ENCODE measurements at places on chromosomes 5 and 9.

- DNase-seq: peak; percentile 34
Observed at GRCh38 chr5:140113180-140113698, 670 bp upstream of the PURA start.

- DNase-seq: peak; percentile 96
Observed at GRCh38 chr5:133932441-133933168, 35.8 kb downstream of the C5orf15 start.

DNA sequence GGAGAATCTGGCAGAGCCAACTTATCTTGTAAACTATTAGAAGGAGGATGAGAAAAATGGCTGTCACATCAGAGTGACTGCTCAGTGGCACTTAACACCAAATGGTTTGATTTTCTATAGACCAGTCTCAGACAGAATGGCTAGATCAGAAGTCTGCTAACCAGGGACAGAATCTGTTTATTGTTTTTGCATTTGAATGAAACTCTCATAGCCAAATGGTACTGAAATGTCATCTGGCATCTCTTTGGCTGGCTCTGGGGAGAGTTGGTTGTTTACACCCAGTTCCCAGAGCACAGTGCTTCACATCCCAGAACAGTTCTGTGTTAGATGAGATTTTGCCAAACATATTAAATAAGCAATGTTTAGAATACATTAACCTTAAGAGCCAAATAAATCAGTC, 106.6 kb upstream of the HMHB1 start:
- no peak for DNase-seq

GRCh38 chr5:3284506-3284905, 311.1 kb upstream of the IRX1 start:
- no peak for DNase-seq

DNA sequence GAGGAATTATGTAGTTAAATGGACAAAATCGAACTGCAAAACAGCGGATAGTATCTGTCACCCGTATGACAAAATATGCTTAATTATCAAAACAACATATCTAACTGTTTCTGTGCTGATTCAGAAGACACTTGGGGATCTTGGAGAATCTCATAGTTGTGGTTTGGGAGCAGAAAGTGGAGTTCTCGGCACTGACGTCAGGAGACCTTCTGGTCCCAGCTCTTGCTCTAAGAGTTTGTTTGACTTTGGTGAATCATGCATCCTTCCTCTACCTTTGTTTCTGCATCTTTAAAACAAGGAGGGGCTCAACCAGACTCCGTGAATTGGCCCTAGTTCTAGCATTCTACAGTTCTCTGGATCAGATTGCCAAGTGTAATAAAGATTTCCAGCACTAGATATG, 37.0 kb upstream of the TAF1L start:
- no peak for DNase-seq

DNA sequence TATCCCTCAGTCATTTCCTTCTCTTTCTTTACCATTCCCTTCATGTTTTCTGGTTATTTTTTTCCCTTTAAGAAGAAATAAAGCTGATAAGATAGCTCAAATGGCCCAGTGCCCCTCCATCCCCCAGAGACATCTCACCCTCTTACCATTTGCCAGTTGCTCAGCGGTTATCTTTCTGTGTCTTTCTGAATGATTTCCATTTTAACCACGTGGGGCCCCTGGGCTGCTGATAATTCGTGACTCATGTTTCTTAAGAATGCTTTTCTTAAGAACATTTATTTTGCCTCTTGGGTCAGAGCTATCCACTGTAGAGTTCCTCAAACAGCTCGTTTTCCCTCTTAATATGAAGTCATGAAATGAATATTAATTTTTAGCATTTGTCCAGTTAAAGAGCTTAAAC, 147.8 kb downstream of the MAST4 start:
- DNase-seq: peak; percentile 94

GRCh38 chr5:439181-439580, 3.8 kb upstream of the EXOC3 start:
- DNase-seq: no peak

GRCh38 chr5:113866763-113867162, 353.3 kb downstream of the YTHDC2 start:
- no peak for DNase-seq

- DNase-seq: no peak
Observed at GRCh38 chr9:82588301-82589180, 474.4 kb downstream of the RASEF start.

DNA sequence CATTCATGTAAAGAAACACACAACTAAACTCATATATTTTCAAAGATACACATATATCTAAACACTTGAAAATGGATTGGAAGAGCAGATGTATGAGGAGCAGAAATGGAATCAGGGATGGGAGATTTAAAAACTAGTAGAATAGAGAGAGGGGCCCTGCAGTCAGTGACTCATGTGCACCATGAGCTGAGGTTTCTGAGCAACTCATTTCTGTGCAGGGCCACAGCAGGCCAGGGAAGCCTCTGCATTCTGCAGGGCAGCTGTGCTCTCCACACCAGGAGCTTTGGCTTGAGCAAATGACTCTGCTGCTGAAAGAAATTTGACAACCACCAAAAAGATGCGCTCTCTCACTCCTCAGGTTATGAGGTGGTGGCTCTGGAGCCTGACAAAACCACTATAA, 27.1 kb downstream of the LHX6 start:
- DNase-seq: no peak

- peak; percentile 36 for DNase-seq
Observed at GRCh38 chr9:136306211-136307208, 2.6 kb upstream of the CCDC187 start.

- peak; percentile 34 for DNase-seq
Observed at GRCh38 chr9:131744171-131744719, 4.4 kb upstream of the RAPGEF1 start.

DNA sequence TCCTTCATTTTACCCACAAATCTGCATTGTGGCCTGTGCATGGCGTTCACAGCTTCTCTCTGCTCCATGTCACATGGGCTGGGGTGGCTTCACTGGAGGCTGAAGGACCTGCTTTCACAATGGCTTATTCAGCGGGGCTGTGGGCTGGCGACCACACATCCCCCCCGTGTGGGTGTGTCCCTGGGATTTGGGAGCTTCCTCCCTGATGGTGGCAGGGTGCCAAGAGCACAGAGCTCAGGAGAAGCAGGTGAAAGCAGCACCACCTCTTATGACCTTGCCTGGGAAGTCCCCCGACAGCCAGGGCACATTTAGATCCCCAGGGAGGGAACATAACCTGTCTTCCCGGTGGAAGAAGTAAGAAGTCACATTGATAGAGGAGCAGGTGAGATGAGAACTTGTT, 5.0 kb upstream of the MED10 start:
- DNase-seq: peak; percentile 12

DNA sequence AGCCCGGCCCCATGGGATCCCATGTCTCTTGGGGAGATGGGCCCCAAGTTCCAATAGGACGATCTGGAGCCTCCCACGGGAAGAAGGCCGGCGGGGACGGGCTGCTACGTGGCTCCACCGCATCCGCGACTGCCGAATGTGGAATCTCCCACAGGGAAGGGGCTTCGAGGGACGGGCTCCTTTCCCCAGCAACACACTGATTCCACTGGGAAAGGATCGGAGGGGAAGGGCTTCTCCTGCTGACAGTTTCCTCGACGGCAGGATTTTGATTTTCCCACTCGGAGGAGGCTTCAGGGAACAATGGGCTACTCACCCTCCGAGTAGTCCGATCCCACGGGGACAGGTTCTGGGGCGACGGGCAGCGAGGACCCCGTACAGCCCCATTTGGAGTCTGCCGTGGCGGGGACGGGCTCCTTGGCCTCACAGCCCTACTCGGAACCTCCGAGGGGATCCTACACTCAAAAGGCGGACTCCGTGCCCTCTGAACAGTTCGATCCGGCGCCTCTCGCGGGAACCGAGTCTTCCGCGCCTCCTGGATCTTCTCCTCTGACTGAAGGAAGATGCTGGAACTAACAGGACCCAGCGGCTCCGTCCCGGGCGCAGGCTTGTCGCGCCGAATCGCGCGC, 1.3 kb downstream of the PROB1 start:
- DNase-seq: no peak

GRCh38 chr9:95084254-95084934, 233.1 kb downstream of the FANCC start:
- DNase-seq: no peak

GRCh38 chr9:125881042-125881441, 133.9 kb downstream of the PBX3 start:
- DNase-seq: no peak

DNA sequence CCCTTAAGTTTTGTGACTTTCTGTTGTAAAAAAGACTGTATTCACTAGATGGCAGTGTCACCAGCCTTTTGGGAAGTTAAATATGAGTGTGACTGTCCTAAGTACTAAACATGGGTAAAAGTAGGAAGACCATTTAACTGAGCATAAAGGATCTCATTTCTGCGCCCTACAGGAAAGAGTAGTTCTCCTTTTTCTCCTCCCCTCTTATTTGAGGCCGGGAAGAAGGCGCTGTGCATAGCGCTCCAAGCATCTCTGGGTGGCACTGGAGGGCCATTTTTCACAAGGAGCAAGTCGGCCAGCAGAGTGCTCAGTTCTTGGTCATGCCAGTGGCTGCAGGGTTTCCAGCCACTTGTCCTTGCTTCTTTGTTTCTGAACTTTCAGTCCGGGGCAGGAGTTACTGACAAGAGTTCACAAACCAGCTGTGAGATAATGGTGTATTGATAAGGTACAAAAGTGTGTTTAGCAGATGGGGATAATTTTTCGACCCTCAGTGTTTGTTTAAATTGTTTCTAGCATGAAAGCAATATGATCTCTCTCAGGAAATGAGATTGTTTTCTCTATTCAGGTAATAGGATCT, 227.6 kb upstream of the DMRT1 start:
- DNase-seq: peak; percentile 88

DNA sequence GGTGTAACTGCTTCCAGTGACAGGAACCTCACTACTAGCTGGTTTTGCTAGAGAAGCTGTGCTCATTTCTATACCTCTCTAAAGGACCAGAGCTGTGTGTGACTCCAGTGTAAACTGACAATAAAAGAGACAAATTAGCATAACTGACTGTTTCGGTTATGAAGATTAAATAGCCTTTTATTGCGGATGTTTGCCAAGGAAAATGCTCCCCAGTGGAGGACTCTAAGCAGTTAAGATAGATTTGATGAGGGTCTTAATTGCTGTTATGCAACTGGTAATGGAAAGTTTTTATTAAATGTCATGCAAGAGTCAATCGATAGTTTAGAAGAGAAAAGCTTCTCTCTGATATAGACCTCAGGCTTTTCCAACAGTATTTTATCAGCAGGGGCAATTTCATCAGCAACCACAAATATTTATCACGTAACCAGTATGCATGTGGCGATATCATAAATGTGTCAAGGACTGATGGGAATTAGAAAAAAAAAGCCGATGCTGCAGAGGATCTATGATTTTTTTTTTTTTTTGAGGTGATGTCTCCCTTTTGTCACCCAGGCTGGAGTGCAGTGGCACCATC, 275.2 kb upstream of the DMAC1 start:
- no peak for DNase-seq

GRCh38 chr9:79633558-79633957, 61.8 kb downstream of the TLE4 start:
- no peak for DNase-seq

DNA sequence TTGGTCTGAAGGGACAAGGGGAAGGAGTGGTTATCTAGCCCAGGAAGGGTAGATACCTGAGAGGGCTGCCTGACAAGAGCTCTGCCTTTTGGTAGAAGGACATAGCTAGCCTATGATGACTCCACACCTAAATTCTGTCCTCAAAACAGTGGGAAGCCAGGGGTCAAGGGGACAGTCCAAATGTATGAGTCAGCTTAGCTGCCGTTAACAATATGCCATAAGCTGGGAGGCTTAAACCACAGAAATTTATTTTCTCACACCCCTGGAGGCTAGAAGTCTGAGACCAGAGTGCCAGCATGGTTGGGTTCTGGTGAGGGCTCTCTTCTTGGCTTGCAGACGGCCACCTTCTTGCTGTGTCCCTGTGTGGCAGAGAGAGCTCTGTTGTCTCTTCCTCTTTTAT, 306.4 kb downstream of the NTRK2 start:
- no peak for DNase-seq

GRCh38 chr5:24365406-24365805, 279.4 kb downstream of the CDH10 start:
- no peak for DNase-seq

- no peak for DNase-seq
Observed at GRCh38 chr5:16529306-16529705, 63.7 kb upstream of the ZNF622 start.

DNA sequence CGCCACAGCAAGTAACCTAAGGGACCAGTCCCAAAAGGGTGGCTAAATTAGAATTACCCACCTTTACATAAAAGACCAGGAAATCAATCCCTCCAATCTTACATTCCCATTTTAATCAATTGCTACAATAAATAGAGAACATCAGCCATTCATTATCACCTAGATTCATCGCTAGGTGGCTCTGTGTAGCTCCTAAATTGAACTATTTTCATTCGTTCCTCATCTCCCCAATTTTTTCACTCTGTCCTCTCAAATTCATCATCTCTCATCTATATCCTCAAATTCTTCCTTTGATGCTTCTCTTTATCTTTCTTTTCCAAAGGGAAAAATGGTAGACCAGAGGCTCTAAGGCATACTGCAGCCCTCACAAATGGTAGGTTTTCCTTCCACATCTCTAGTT, 108.2 kb upstream of the TNC start:
- no peak for DNase-seq

DNA sequence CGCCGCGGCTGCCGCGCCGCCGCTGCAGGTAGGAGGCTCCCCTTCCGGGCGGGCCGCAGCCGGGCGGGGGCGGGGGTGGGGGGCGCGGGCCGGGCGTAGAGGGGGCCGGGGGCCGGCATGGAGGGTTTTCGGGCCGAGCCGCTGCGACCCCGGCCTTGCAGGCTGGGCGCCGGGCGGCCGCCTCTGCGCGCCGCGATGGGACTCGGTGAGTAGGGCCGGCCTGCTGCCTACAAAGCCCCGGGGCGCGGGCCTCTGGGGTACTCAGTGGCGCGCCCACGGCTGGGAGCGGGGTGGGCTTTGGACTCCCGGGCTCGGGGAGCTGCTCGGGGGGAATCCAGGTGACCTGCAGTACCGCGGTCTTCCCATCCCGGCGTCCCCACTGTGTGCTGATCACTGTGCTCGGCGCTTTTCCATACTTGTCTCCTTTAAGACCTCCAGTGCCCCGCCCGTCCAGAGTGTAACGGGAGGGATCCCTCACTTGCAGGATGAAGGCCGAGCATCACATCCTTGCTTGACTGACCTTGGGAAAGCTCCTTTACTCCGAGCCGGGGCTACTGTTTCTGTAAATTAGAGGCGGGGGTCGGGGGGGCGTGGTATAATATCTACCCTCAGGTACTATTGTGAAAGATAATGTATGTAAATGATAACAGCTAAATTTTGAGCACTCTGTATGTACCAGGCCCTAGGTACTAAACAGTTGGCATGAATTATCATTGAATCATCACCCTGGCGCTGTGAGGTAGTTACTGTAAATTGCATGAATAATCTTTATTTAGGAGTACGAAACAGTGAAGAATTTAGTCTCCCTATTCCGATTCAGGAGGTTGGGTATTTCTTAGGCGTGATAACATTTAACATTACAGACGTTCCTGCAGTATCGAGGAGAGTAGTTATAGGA, 672 bp downstream of the MSANTD3 start:
- DNase-seq: peak; percentile 55

- DNase-seq: no peak
Observed at GRCh38 chr5:24135536-24135935, 509.2 kb downstream of the CDH10 start.

Data from OCI-M1 (cell line).